ENCODE measurements at places on chromosomes 2 and 18.

GRCh38 chr18:70289351-70290312, 787 bp downstream of the SOCS6 start:
- DNase-seq: no peak

DNA sequence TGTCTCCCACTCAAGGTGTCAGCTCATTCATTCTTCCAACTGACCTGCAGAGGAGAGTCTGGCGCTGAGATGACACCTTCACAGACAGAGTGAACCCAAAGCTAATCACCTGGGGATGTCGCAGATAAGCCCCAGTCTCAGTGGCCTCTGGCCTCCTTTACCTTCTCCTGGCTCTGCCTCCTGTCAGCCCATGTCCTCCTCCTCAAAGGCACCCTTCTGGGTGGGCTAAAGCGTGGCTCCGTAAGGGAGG, 194.1 kb downstream of the MIB1 start:
- DNase-seq: no peak

DNA sequence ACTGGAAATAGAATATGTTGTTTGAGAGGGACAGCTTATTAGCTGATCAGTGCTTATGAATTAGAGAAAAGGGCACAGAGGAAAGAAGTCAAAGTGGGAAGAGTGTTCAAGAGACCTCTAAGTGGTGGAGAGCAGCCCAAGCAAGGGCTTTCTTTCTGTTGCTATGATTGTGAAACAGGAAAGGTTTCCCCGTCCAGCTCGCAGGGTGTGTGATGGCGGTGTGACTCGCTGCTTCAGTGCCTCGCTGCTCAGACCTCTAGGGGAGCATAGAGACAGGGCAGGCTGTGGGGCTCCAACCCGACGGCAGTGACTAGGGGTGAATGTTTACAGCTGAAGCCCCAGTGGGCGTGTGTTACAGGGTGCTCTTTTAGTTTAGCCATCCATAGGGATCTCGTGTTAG, 166.5 kb upstream of the COPS8 start:
- DNase-seq: peak; percentile 59

DNA sequence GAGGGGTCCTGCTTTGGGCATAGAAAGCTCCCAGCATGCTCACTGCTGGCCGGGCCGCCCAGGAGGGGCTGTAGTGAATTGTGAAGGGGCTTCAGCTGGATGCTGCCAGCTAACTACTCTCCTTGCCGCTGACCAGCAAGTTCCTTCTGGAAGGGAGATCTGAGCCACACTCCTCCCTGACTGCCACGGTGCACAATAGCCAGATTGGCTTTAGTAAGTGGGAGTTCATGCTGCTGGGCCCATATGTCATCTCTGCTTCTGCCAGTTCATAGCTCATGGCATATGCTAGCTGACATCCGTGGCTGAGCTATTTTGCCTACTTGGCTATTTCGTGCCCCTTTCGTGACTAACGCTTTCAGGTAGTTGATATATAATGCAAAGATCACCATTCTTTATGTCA, 51.6 kb upstream of the ROCK2 start:
- no peak for DNase-seq

DNA sequence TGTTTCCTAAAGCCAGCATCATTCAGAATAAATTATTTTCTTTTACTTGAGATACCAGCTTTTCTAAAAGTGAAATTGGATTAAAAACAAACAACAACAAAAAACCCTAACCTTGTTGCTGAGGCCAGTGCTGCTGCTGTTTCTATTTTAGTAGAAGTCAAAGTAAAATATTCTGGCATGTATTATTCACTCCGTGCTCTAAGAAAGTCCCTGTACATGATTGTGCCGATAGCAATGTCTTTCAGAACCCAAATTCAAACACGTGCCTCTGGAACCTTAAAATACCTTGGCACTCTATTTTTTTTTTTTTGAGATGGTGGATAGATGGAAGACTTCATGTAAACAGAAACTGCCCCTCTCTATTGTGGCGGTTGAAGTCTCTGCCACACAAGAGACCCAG, 43.7 kb downstream of the TANC1 start:
- DNase-seq: no peak

- DNase-seq: no peak
Measured at GRCh38 chr18:48402953-48403352, 6.2 kb downstream of the ZBTB7C start.
